ENCODE measurements at places on chromosomes 5 and 9.

- DNase-seq: peak; percentile 46
Measured at GRCh38 chr5:6820851-6821479, 107.7 kb downstream of the TENT4A start.

GRCh38 chr9:7456377-7456776 is 343.2 kb downstream of the DMAC1 start:
- no peak for DNase-seq

DNA sequence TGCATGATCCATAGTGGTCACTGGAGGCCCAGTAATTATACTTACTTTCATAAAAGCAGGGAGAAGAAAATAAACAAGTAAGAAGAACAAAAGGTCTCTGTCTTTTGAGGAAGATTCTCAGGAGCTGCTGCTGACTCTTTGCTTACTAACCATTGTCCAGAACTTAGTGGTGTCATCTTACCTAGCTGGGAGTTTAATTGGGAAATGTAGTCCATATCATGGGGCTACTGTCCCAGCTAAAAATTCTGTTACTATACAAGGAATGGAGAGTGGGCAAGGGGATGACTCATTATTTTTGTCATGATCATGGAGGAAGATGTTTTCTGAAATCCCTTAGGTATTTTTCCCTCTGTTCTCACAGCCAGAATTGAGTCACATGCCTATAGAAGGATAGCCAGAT is 639.3 kb downstream of the MTRR start:
- DNase-seq: no peak

DNA sequence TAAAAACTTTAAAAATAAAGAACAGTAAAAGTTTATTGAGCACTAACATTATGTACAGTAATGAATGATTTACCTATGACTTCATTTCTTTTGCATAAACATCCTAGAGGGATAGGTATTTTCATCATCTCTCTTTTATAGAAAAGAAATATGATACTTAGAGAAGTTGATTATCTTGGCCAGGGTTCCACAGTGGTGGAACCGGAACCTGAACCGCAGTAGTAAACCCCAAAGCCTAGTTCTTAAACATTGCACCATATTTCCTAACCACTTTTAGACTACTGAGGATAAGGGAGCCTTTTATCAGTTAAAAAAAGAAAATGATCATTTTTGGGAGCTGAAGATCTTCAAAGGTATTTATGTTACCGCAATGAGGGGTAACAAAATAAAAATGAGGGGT is 205.7 kb upstream of the SGCD start:
- no peak for DNase-seq

DNA sequence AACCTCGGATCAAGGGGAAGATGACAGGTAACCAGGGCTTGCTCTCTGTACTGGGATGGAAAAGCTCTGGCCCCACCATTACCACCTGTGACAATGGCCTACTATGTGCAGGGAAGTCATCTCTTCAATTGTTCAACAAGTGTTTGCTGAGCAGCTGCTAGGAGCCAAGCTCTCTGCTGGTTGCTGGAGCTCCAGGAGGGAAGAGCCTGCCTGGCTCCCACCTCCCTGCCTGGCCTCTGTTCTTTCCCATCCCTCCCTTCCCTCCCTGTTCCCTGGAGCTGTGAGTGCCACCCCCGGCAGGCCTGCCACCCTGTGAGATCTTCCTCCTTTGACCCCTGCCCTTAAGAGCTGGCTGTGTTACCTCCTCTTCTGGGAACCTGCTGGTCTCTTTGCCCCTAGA is 59.7 kb upstream of the IER5L start:
- no peak for DNase-seq

DNA sequence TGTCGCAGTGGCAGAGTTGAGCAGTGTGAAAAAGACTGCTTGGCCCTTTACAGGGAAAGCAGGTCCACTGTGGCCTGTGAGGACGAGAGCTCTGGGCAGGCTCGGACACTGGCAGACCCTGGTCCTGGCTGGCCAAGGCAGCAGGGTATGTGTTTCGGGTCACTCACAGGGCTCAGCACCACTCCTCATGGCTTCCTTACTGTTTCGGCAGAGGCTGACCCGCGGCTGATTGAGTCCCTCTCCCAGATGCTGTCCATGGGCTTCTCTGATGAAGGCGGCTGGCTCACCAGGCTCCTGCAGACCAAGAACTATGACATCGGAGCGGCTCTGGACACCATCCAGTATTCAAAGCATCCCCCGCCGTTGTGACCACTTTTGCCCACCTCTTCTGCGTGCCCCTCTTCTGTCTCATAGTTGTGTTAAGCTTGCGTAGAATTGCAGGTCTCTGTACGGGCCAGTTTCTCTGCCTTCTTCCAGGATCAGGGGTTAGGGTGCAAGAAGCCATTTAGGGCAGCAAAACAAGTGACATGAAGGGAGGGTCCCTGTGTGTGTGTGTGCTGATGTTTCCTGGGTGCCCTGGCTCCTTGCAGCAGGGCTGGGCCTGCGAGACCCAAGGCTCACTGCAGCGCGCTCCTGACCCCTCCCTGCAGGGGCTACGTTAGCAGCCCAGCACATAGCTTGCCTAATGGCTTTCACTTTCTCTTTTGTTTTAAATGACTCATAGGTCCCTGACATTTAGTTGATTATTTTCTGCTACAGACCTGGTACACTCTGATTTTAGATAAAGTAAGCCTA is 15.7 kb downstream of the SQSTM1 start:
- DNase-seq: peak; percentile 72

All from suppressor macrophage treated with lipopolysaccharide for 4 hours (primary cell).